ENCODE measurements at places on chromosomes 16 and 17.

- DNase-seq, result peak; percentile 46
These were observed 985 bp upstream of the SLFN12 start for GRCh38 chr17:35433075-35433894.

GRCh38 chr17:31374094-31374447 lies 17.4 kb upstream of the RAB11FIP4 start:
- no peak for DNase-seq

GRCh38 chr17:60229188-60229802 lies 79.5 kb downstream of the CA4 start:
- DNase-seq, result no peak

DNA sequence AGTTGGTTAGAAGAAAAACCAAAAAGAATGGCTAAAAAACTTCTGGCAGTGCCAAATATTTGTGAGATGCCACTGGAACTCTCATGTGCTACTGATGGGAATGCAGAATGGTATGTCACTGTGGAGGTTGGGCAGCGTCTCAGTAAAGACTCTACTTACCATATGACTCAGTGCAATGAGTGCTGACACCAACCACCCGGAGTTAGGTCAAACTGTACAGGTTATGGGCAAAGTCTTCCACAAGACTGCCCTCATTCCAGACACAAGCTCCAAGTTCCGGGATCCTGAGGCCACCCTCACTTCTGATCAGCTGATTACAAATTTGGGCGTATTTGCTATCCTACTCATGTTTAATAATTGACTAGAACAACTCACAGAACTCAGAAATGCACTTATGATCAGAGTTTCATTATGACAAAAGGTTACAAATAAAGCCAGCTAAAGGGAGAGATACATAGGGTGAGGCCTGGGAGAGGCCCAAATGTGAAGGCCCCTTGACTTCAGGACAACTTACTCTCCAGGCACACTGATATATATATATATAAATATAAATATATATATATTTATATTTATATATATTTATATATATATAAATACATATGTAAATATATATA lies 114.9 kb downstream of the TRIM37 start:
- DNase-seq, result no peak

DNA sequence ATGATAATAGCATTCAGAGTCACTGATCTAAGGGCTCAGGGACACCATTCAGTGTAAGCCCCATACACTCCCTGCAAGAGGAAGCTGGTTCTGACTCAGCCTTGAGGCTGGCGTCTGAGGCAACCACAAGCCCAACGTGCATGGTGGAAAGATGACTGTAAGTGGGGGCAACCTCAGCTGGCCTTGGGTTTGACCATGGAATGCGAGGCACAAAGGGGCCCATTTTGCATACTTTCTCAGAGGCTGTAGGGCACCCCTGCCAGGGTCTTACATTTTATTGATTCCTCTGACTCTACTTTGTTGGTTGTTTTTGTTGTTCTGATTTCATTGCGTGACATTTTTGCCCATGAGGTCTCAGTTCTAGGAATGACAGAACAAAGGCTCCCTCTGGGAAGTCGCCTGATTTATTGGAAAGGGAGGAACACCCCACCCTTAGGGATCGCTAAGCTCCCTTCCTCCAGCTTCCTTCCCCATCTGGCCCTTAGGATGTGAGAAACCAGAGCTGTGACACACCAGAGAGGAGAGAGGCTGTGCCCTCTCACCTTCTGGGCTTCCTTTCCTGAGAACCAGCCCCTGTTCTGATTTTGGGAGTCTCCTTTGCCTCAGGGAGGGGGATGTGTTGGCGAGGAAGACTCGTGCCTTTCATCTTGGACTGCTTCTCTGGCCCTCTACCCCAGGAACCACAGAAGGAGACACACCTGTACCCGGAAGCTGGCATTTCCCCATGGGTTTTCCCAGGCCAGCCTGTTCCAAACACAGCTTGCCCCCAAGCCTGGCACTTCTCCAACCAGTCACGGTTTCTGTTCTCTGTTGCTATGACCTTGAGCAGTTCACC lies 5.6 kb upstream of the CIITA start:
- DNase-seq, result peak; percentile 68

DNA sequence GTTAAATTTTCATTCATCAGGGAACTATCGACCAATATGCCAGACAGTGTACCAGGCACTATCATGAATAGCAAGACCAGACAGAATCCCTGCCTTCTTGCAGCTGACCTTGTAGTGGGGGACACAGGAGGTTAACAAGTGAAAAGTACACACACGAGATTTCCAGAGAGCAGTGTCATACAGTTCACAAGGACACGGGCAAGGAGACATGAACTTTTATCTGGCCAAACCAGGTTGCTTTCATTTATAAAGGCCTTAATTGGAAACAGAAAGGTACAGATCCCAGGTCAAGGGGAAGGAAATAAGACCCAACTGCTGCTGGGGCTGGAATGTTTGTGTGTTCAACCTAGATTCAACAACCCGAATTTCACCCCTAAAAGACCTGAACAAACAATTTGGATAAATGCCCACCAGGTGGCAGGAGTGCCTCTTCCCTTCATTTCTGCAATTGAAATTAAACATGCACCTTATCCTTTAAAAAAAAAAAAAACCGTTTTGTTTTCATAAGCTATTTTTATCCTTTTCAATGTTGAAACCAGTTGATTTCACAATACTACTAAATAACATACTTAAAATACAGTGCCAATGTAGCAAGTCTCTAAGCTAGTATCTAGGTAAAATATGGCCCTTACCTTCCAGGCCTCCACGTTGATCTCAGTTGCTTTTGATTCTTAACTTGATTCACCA lies 65.9 kb downstream of the EMP2 start:
- no peak for DNase-seq

GRCh38 chr16:88538366-88539060 lies 31.7 kb upstream of the ZC3H18 start:
- no peak for DNase-seq

GRCh38 chr17:35543856-35544255 lies 6.4 kb upstream of the SLFN12L start:
- no peak for DNase-seq

DNA sequence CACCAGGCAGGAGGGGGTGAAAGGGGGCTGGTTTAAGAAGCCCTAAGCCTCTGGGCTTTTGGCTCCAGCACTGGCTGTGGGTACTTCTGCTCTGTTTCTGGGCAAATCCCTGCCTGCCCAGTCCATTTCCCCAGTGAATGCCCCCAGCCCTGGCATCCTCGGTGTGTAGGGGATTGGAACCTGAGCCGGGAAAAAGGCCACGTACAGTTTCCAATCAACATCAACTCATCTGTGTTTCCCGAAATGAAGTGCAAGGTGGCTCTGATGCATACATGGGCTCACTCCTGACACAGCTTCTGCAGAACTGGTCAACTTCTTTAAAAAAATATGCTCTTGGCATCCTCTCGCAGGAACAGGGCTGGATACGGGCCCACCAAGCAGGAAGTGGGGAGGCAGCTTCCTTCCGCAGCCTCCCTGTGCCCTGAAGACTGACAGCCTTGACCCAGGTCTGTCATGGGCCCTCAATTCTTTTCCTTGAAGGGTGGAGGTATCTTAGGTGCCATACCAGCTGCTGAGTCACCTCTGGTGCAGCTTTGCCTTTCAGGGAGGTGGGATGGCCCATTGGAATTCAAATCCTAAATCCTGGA lies 73.3 kb downstream of the N4BP1 start:
- no peak for DNase-seq

GRCh38 chr16:4862639-4863038 lies 15.4 kb downstream of the UBN1 start:
- DNase-seq, result no peak

- DNase-seq, result no peak
These were observed 143.2 kb downstream of the SOCS1 start for GRCh38 chr16:11112723-11113348.

DNA sequence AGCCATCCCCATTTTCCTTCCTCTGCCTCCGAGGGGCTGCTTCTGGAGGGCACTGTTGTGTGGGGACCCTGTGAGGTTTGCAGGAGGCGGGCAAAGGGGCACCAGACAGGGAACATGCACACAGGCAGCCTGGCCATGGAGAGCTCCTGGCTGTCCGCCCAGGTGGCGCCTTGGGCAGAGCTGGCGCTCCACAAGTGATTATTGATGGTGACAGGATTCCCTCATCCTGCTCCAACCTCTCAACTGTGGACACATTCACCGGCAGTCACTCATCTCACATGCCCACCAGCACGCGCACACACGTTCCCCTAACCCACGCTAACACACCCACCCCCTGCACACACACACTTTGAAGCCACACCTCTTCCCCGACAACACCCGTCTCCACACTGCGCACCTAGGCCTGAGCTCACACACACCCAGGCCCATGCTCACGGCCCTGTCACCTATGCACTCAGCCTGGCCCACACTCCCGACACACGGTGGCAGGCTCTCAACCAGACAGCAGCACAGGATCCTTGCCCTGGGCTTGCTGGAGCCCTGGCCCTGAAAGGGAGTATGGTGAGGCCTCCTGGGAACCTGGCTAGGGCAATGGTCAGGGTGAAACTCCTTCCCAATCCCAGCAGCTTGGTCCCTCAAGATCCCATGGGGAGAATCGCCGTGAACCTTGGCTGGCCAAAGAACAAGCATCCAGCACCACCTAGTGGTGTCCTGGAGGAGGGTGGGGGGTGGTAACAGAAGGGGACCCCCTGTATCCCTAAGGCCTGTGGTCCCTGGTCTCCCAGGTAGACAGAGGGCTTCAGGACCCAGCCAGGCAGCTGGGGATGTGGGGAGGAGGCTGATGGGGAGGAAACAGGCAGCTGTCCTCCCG lies 3.6 kb downstream of the PNMT start:
- no peak for DNase-seq

Measured in activated naive CD8-positive, alpha-beta T cell treated with anti-CD3 and anti-CD28 coated beads, Interleukin-2, amount 10 ng/mL, durations not matched to agents 7 days and 5 days (primary cell).